ENCODE measurements at places on chromosomes 7 and 10. TPM values are rescaled to one million over a fixed set of nuclear protein-coding genes. Genes with fewer than 3 reads are reported as not detected.

- DNase-seq: no peak
Measured at GRCh38 chr10:97540669-97541500, 31.7 kb upstream of the ANKRD2 start.

TAS2R41 gene
- total RNA-seq: not detected

DNA sequence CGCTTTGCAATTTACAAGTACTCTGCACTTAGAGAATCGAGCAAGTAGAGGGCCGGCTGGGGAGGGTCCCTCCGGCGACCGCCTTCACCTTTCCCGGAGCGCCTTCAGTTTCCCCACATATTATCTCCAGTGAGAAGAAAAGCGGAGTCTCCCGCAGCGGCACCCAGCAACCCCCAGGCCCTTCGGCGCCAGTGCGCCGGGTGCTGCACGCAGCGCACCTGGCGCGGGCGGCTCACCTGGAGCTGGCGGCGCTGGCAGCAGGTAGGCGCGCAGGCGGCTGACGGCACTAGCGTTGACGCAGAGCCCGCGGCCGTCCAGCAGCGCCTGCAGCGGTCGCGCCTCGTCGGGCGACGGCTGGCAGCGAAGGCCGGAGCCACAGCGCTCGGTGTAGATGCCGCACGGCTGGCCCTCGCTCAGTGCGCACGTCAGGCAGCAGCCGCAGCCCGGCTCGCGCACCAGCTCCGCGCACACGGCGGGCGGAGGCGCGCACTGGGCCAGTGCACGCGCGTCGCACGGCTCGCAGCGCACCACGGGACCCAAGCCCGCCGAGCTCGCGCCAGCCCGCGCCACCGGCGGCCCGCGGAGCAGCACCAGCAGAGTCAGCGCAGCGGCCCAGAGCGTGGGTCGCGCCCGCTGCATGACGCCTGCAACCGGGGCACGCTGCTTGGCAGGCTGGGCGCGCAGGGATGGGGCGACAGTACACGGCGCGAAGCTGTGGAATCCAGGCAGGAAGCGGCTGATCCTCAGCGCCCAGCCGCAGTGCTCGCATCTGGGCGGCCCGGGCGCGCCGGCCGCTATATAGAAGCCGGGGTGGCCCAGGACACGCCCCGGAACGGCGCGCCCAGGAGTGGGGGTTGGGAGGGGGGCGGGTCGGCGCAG, at the start of gene IGFBP3:
Gene IGFBP3 (minus strand): TSS at position 771 of the 879 bp plus-strand sequence. CDS start 132 bp downstream, at position 639.
- peak; percentile 54 for DNase-seq

DNA sequence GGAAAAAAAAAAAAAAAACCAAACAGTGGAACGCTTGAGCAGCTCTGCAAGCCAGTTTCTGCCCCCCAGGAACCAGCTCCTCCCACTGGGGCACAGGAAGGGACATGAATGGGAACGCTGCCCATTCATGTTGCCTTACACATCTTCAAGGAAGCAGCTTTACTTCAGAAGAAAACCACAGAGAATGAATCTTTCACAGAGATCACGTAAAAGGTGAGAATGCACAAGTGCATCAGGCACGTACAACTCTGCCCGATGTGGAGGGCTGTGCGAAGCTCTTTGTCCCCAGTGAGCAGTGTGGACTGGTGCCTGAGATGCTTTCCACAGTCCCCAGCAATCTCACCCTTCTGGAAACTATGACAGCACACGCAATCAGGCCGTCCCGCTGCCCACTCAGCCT, 106.2 kb downstream of the DLG5 start:
- DNase-seq: no peak

GRCh38 chr7:15954671-15955354, 268.3 kb upstream of the MEOX2 start:
- DNase-seq: no peak

GRCh38 chr7:6317797-6318438, 45.5 kb upstream of the CYTH3 start:
- peak; percentile 47 for DNase-seq

DNA sequence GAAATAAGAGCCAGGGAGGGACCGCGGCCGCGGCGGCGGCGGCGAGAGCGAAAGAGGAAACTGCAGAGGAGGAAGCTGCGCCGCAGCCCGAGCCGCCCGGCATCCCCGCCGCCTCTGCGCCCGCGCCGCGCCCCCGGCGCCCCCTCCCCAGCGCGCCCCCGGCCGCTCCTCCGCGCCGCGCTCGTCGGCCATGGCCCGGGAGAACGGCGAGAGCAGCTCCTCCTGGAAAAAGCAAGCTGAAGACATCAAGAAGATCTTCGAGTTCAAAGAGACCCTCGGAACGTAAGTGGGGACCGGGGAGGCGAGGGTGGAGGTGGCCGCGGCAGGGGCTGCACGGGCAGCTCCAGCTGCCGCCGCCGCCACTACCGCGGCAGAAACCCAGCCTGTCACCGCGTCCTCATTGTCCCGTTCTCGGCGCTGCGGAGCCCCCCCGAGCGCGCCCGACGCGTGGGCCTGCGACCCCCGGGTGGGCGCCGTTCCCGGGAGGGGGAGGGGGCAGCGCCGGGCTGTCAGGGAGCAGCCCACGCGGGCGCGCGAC, 351 bp downstream of the CAMK1D start:
- no peak for DNase-seq

GRCh38 chr7:111074071-111074747, 16.7 kb upstream of the LRRN3 start:
- no peak for DNase-seq

GRCh38 chr7:33814936-33815335, 90.4 kb upstream of the BMPER start:
- peak; percentile 46 for DNase-seq

Measured in endothelial cell of umbilical vein (primary cell).